ENCODE measurements at places on chromosomes 16 and 17.
A peak's percentile ranks its signal among the peaks of the same experiment; 100 is the strongest.

GRCh38 chr16:58345574-58346354, 46.5 kb upstream of the GINS3 start:
- DNase-seq, result no peak

- no peak for DNase-seq
Observed at GRCh38 chr16:85718153-85718477, 29.4 kb upstream of the GINS2 start.

GRCh38 chr17:51948128-51948527, 210.4 kb downstream of the CA10 start:
- no peak for DNase-seq

GRCh38 chr17:27239584-27239983, 54.3 kb upstream of the WSB1 start:
- no peak for DNase-seq

GRCh38 chr17:3905017-3905520, 11.2 kb downstream of the P2RX1 start:
- no peak for DNase-seq

DNA sequence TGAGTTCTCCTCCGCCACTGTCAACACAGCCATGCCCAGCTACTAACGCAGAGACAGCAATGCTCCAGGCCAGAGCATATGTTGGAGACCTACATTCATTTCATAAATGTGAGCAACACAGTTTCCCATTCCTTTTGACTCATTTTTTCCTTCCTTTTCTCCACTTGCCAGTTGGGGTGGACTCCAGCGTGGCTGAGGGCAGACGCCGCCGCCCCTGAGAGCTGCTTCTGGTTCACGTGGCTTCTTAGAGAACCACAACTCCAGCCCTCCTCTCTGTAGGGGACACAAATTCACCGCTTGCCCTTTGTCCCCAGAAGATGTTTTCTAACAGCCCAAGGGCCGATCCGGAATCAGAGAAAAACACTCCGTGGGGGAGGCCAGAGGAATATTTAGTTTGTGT, 45.8 kb upstream of the ZCCHC14 start:
- DNase-seq, result no peak

DNA sequence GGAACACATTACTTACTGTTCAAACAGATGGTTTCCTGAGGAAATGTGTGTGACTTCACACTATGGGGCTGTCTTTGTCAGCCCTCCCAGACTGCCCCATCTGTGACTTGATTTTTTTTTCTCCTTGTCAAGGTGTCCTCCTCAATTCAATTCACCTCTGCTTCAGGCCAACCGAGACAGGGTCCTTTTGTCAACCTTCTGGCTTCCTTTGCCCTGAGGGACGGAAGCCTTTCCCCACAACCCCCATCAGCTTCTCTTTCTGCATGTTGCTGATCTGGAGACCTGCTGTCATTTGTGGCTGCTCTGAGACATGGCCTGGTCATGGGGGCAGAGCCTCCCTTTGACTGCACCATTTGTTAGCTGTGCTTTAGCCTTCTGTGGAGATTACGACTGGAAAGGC, 21.3 kb upstream of the RGS9 start:
- DNase-seq, result no peak

GRCh38 chr17:1153795-1154546, 25.8 kb downstream of the ABR start:
- peak; percentile 80 for DNase-seq

DNA sequence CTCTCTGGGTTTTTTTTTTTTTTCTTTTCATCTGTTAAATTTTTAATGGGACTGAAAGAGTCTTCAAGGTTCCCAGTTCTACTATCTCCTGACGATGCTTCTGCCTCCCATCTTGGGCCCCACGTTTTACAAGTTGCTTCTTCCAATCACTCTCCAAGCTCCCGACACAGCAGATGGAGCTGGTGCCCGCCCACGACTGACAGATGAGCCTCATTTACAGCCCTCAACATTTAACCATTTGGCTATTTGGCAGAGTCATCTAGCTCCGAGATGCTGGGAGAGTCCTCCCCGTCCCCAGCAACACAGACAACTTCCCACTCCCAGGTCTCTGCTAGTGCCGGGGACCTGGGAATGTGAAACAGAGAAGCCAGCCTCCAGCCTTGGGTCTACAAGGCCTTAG, 276.9 kb downstream of the SHISA9 start:
- DNase-seq, result no peak

GRCh38 chr16:23072084-23072599, 77.1 kb downstream of the USP31 start:
- no peak for DNase-seq
